ENCODE measurements at places on chromosomes 4 and X. TPM values are rescaled to one million over a fixed set of nuclear protein-coding genes. Genes with fewer than 3 reads are reported as not detected.

Gene RAB39B
- total RNA-seq = 4.8 TPM

GRCh38 chrX:155333544-155334100, 792 bp downstream of the CLIC2 start:
- no peak for DNase-seq

- peak; percentile 80 for DNase-seq
Measured at GRCh38 chrX:12814420-12814819, 23.2 kb downstream of the PRPS2 start.

Gene ZNF157
- total RNA-seq = 0.97 TPM

Gene VBP1
- 101 TPM for total RNA-seq

DNA sequence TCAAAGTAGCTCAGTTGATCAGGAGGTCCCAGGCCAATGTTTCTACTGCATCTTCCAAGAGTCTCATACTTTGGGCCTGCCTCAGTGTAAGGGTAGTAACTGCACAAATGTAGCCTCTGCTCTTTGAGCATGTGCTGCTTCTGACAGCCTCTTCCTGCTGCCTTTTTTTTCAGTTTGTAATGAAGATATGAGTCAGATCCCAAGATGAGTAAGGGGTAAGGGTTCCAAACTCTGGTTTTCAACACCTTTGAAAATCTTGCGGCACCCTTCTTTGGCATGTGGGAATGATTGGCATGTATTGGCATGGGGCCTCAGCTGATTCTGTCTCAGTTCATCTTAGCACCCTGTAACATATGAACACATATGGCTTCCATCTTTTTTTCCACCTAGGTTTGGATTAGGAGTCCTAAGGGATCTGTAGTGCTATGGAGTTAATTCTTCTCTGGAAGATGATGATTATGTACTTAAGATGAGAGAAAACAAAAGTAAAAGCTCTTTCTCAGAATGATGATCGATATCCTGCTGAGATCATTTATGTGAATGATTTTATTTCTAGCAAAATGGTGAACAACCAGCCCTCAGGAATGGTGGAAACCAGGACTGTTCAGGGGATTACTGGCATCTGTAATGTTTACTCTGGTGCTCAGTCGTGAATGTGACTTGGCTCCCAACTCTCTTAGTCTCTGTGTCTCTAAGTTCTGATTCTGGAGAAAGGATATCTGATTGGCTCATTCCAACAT, 118.7 kb upstream of the PRPS2 start:
- no peak for DNase-seq

DNA sequence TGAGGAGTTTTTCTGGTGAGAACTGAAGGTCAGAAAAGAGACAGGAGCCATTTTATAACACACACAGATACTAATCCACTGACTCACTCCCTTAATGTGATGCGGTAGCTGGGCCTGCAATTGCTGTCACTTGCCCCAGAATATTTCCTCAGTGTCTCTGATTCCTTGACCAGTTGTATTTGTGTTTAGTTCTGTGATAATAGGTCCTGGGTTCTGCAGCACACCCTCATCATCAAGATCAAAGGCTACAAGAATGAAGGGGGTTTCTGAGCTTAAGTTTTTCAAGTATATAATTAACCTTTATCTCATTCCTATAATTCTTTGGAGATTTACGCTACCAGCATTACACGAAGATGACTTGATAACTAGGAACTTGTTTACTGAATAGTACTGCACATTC, 576.5 kb upstream of the CPXCR1 start:
- DNase-seq = no peak

Gene LUZP4
- total RNA-seq = not detected

- no peak for DNase-seq
Measured at GRCh38 chr4:2813446-2814405, 20.8 kb downstream of the SH3BP2 start.

DNA sequence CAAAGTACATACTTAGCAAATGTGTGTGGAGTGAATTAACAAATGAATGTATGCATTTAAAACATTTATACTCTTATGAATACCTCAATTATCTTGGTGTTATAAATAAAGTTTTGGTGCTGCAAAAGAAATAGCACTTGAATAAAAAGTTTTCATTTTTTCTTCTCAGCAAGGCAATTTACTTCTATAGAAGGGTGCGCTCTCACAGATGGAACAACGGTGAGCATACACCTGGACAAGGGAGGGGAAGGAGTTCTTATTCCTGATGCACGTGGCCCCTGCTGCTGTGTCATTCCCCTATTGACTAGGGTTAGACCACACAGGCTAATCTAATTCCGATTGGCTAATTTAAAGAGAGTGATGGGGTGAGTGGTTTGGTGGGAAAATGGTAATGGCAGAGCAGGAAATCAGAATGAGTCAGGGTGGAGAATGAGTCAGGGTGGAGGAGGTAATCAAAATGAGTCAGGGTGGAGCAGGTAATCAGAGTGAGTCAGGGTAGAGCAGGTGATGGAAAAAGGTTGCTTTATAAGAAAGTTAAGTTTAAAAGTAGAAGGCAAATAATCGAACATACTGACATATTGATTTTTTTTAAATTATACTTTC, 28.2 kb upstream of the PGK1 start:
- DNase-seq = no peak

Gene RNF212
- 2.8 TPM for total RNA-seq

Gene RAB40A
- 0.38 TPM for total RNA-seq

- DNase-seq = no peak
Measured at GRCh38 chr4:40238700-40239548, 42.1 kb downstream of the RHOH start.

- no peak for DNase-seq
Measured at GRCh38 chrX:10157032-10157341, 212 bp downstream of the CLCN4 start.

Gene ASB12
- 0.40 TPM for total RNA-seq

Gene SMAD1
- 30.0 TPM for total RNA-seq

Gene EDA
- total RNA-seq = 59.0 TPM

Gene ETDC
- total RNA-seq = not detected

Gene ATP1B4
- total RNA-seq = not detected

DNA sequence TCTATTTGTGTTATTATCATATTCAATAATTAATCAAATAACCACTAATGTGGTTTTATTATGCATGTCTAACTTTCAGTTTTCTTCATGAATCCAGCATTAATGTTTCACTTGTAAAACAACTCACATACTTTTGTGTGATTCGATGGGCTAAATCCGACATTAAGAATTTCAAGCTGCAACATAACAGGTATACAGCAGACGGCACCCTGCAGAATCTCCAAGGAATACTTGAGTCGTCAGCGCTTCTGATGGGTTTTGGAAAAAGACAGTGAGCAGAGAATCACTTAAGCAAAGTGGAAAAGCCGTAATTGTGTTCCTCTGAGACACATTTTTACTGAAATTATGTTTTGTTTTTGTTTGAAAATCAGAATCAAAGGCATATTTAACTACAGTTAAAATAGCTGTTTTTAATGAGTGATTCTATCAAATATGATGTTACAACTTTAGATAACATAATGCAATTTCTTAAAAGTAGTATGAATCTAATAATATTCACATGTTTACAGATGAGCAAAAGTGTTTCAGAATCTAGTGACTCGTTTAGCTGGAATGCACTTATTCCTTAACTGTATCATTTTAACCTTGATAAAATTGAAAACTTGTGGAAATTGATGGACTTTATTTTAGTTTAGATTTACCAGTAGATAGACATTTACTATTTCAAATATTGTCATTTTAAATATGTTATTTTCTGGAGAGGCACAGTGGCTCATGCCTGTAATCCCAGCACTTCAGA, 514.8 kb downstream of the CCSER1 start:
- DNase-seq = no peak

DNA sequence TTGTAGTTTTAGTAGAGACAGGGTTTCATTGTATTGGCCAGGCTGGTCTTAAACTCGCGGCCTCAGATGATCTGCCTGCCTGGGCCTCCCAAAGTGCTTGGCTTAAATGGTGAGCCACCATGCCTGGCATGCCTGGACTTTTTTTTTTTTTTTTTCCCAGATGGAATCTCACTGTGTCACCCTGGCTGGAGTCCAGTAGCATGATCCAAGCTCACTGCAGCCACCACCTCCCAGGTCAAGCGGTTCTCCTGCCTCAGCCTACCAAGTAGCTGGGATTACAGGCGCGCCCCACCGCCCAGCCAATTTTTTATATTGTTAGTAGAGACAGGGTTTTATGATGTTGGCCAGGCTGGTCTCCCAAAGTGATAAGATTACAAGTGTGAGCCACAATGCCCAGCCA, 8.4 kb downstream of the UBE2K start:
- no peak for DNase-seq

GRCh38 chrX:21155916-21156315, 218.3 kb upstream of the CNKSR2 start:
- DNase-seq = no peak

Gene STARD8
- 1.5 TPM for total RNA-seq

- no peak for DNase-seq
Measured at GRCh38 chrX:132216806-132217202, 2.4 kb downstream of the RAP2C start.

Gene PORCN
- total RNA-seq = 62.5 TPM

Gene ARR3
- total RNA-seq = not detected

Gene SYTL5
- 5.1 TPM for total RNA-seq

DNA sequence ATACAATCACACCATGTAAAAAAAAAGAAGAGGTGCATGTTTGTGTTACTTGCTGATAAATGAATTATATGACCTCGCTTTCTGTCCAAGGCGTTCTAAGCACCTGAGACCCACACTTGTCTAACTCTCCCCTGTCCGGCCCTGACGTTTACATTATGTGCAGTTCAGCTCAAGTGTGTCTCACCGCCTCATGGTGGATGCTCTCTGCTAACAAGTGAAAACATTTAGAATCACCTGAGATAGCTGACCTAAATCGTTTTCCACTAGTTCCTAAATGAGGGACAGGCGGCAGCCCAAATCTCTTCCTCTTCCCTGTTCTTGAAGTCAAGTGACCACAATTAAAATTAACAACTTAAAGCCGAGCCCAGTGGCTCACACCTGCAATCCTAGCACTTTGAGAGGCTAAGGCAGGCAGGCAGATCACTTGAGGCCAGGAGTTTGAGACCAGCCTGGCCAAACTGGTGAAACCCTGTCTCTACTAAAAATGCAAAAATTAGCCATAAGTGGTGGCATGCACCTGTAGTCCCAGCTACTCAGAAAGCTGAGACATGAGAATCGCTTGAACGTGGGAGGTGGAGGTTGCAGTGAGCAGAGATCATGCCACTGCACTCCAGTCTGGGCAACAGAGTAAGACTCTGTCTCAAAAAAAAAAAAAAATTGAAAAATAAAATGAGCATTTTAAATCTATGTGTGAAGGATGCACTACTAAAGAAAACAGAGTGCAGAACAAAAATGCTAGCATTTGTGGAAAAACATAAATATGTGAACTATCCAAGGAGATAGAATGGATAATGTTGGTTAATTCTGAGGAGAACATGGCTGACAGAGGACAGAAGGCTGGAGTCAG, 3.9 kb upstream of the TIFA start:
- DNase-seq = no peak

- DNase-seq = no peak
Measured at GRCh38 chrX:35150052-35150451, 207.5 kb downstream of the FAM47B start.

GRCh38 chr4:107616838-107617389, 103.1 kb downstream of the PAPSS1 start:
- no peak for DNase-seq

Gene PRDM5
- total RNA-seq = 19.1 TPM

DNA sequence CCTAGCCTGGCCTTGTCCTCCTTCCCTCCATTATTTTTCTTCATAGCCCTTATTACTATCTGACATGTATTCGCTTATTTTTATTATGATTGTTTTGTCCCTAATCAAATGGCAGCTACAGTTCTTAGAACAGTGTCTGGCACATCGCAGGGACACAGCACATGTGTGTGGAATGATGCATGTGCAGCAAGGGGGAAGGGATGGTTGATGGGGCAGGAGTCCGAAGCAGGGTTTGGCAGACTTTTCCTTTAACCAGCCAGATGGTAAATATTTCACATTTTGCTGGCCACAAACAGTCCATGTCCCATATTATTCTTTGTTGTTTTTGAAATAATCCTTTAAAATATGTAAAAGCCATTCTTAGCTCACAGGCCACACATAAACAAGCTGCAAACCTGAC, 128.3 kb upstream of the STIM2 start:
- no peak for DNase-seq

DNA sequence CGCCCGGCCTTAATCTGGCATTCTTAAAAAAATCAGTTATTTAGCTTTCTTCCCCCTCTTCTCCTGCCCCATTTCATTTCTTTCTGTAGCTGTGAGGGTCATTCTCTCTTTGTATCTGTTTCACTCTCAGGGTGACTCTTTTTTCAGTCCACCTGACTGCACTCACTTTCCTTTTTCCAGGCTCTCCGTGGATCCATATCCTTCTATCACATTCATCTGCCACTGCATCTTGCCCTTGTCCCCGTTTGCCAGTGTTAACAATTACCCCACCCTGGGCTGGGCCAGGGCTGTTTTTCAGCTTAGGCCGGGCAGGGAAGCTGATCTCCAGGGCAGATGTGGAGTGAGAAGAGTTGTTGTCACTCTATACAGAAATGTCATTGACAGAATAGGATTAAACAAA, 7.7 kb downstream of the FHL1 start:
- DNase-seq = no peak

- DNase-seq = peak; percentile 80
Measured at GRCh38 chr4:134201216-134202161, at the start of gene PABPC4L. Gene PABPC4L, minus strand, starts transcription at chr4:134201789. Its CDS starts 770 bp downstream, at chr4:134201019.

DNA sequence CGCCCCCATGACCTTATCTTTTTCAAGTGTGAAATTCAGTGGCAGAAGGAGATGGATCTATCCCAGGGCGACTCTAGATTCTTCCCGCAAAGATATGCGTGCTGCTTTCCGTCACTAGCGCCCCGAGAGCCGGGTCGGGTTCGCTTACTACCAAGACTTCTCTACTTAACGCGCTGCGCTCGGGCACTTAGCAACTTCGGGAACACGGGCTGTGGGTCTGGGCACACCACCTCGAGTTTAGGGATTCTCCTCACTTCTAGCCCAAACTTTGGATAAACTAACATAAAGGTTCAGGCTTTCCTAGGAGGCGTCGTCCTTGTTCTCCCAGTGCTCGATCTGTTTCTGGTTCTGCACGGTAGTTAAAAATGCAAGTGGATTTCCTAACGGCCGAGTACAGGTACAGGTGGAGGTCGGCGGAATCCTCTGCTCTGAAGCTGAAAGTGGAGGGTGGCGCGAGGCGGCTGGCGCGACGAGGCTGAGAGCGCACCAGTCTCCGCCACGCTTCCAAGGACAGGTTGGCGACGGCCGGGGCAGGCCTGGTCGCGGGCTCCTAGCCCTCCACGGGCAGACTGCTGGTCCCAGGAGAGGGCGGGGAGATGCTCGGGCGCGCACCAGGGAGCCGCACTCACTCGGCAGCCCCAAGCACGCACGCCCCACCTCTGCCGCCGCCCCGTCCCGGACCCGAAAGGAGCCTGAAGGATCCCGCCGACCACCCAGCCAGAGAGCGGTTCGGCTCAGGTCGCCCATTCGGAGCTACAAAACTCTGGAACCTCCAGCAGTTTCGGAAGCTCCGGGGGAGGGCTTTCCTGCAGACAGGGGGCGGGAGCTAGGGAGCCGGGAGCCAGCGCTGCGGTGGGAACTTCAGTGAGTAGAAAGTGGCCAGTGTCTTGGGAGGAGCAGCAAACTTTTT, 100.8 kb upstream of the TENM3 start:
- DNase-seq = peak; percentile 88

DNA sequence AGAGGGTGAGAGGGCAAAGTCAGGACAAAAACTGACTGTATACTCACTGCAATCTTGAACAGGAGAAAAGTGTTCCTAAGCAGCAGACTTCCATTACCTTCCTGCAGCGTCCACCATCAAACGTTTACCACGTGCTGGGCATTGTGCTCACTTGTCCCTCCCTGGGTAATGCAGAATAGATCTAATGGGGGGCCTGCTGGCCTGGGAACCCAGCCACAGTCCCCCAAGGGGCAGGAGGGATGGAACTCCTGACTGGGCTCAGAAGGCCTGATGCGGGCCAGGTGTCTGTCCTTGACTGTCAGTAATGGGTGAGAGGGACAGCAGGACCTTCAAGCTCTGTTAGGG, 37.6 kb upstream of the FAM156A start:
- no peak for DNase-seq

Gene SLITRK4
- total RNA-seq = 12.6 TPM

Gene DUSP21
- total RNA-seq = not detected

Data from endodermal cell (in vitro differentiated cells).